ENCODE measurements at places on chromosomes 3 and 15. TPM values are rescaled to one million over a fixed set of nuclear protein-coding genes. Genes with fewer than 3 reads are reported as not detected.

DNA sequence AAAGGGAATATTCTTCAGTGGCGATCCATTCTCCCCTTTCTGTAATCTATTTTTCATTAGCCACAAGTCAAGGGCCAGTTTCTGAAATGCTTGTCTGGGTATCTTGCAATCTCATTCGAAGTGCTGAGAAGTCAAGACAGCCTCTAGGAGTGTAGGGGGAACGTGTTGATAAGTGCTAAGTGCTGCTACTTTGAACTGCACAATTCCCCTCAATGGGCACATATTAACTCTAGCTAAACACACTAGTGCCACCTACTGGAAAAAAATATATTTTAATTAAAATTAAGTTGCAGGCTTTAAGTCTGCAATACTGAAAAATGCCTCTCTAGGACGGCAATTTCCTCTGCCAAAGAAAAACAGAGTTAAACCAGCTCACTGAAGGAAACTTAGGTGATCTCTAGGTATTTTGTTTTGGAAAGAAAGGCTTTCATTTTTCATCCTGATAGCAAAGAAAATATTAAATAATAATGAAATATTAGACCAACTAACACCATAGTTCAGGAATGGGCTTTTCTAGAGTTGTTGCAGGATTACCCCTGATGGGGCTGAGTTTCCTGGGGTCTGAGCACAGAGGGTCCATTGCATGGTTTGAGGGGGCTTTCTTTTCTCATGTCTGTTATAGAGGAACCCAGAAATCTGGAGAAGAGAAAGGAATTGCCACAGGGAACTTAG, 181.9 kb upstream of the KBTBD8 start:
- H3K27ac ChIP-seq: no peak overlapping the region
- H3K36me3 ChIP-seq: no peaks in the 10 kb centered on the region
- H3K27me3 ChIP-seq: no peaks in the 10 kb centered on the region

- H3K4me3 ChIP-seq: no peak overlapping the region
- H3K27me3 ChIP-seq: no peaks in the 10 kb centered on the region
- H3K36me3 ChIP-seq: no peaks in the 10 kb centered on the region
- H3K27ac ChIP-seq: no peak overlapping the region
Observed at GRCh38 chr3:129128357-129129155, 7.0 kb upstream of the RAB43 start.

Gene ZNF639
- 38.3 TPM for total RNA-seq

Gene GOLGA6D
- not detected for total RNA-seq

Measured in ovary (tissue), 10 donors.